ENCODE measurements at places on chromosomes 2 and 18.

- no peak for DNase-seq
These were observed 508.8 kb downstream of the ZEB2 start for GRCh38 chr2:144011098-144011497.

- DNase-seq, result no peak
These were observed 3.5 kb downstream of the NEDD4L start for GRCh38 chr18:58047556-58047882.

- no peak for DNase-seq
These were observed 109.4 kb downstream of the PARD3B start for GRCh38 chr2:204654669-204655068.

DNA sequence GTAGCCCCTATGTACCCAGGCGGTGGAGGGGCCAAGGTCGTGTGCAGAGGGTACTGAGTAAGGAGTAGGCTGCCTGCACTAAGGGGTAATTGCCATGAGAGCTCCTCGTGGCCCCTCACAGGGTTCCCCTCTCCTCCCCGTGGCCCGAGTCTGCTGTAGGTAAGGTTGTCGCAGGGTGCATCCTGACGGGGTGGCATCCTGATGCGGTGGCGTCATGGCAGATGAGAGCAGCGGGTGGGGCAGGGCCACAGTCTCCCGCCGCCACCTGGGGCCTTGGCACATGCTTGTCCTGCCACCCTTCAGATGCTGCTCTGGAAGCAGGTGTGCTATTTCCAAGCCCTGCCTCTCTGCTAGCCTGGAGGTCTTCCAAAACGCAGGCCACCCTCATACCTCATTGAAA is 89.7 kb downstream of the EIPR1 start:
- DNase-seq, result no peak

- DNase-seq, result no peak
These were observed 15.4 kb downstream of the HK2 start for GRCh38 chr2:74849228-74849892.
